Hypothalamus (tissue), 51 donors: ENCODE measurements at places on chromosomes 12 and 14.

DNA sequence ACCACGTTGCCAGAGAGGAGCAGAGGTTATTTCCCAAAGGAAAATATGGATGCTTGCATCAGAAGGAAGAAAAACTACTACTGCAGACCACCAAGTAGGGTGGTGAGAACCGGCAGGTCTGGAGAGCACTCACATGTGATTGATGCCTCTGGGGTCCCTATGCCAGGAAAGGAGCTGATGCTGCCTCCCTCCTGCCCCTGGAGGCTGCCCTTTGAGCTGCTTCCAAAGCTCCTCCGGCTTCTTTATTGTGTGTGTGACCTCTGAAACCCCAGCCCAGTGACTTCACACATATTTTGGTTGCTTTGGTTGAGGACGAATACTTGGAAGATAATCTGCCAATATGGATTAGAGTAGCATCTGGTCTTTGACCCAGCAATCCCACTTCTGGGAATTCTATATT lies 133.4 kb downstream of the AACS start:
- DNase-seq = no peak

GRCh38 chr12:99053616-99054362 lies 408.7 kb downstream of the APAF1 start:
- no peak for DNase-seq

- DNase-seq = no peak
These were observed at the start of gene ADAMTS20 for GRCh38 chr12:43551971-43552559. ADAMTS20 (minus strand) TSS chr12:43552203; CDS start chr12:43551921, 282 bp downstream.

GRCh38 chr14:32662211-32662610 lies 276.5 kb upstream of the NPAS3 start:
- DNase-seq = no peak

DNA sequence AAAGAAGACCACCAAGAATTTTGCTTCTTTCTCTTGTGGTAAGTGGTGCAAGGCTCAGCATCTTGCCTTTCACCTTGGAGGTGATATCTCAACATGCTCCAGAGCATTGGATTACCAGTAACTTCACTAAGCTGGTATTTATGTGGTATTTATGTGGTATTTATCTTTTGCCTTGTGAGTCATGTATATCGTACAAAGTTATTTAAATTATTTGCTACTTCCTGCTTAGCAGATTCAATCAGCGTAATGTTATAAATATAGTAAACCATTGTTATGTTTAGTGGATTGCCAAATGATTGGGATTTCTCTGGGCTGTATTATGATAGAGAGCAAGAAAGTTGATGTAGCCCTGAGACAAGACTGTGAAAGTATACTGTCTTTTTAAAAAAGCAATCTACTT lies 366.4 kb downstream of the IPO8 start:
- no peak for DNase-seq

DNA sequence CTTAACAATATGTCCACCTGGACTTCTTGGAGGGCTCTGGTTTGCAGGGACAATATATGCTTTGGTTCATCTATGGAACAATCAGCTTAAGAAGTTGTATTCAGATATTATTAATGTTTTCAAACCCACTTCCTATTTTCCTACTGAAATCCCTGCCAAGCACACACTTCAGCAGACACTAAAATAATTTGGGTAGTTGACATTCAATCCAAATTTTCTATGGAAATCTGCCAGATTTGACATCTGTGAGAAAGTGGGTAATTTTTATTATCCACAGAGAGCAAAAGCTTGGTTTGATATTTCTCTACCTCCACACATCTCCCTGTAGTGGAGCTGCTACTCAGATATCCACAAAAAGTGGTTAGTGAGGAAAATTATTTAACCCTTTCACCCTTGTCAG lies 378.8 kb upstream of the SOX5 start:
- DNase-seq = no peak

DNA sequence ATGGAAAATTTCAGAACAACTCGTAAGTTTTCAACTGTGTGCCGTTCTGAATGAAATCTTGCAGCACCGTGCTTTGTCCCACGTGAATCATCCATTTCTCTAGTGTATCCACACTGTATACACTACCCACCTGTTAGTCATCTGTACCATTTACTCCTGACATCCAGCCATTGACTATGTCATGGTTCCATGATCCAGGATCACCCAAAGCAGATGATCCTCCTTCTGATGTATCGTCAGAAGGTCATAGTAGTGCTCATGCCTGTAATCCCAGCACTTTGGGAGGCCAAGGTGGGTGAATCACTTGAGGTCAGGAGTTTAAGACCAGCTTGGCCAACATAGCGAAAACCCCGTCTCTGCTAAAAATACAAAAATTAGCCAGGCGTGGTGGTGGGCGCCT lies 122.9 kb downstream of the PPHLN1 start:
- no peak for DNase-seq

DNA sequence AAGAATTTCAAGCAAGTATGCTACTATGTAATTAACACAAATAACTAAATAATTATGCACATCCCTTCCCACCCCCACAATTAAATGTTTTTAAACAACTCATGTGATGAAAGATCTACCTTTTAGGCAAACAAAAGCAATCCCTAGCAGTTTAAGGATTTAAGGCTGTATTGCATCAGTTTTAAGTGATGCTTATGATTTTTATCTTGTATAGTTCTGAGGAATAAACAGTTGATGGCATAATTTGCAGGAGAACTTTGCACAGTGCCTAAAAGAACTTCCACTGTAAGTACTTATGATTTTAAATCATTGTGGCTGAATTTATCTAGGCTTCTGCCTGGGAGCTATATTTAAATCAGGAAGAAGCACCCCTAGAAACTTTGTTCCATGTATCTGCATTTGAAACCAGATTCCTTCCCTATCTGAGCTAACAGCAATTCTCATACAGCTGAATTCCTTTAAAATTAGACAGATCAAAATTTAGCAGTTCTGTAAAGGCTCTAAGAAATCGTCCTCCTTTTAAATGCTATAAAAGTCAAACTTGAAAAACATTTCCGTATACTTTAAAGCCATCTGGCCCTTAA lies 388.6 kb downstream of the BCAT1 start:
- DNase-seq = no peak

- no peak for DNase-seq
These were observed 6.6 kb downstream of the ITPR2 start for GRCh38 chr12:26826437-26826836.

DNA sequence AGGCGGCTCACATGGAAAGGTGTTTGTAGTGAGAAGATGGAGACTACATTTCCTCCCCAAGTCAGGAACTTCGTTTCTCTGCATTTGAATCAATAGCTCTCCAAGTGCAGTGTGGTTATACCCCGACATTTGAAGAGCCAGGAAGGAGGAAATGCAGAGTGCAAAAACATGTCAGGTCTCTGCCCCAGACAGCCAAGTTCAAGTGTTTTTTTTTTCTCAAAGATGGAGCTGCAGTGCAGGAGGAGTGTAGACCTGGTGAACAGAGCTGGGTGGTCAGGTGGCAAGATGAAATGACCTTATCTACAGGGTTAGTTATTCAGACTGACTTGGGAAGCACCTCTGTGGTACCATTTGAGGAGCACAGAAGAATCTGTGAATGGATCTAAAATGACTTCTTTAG lies 21.3 kb downstream of the MLXIP start:
- DNase-seq = no peak

DNA sequence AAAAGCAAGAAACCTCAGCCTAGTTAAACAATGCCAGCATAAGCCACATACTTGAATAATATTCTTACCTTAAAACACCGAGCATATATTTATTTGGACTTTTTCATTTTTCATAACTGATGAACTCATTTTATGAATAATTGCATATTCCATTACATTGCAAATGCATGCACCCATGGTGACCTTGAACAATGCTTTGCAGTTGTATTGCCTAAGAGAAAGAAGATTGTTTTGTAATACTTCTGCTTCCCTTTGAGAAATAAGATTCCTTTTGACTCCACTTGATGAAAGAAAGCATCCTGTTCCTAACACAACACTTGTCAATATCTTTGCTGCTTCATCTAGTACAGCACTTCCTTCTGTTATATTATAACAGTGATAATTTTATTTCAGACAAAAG lies 1182.2 kb downstream of the FLRT2 start:
- no peak for DNase-seq

DNA sequence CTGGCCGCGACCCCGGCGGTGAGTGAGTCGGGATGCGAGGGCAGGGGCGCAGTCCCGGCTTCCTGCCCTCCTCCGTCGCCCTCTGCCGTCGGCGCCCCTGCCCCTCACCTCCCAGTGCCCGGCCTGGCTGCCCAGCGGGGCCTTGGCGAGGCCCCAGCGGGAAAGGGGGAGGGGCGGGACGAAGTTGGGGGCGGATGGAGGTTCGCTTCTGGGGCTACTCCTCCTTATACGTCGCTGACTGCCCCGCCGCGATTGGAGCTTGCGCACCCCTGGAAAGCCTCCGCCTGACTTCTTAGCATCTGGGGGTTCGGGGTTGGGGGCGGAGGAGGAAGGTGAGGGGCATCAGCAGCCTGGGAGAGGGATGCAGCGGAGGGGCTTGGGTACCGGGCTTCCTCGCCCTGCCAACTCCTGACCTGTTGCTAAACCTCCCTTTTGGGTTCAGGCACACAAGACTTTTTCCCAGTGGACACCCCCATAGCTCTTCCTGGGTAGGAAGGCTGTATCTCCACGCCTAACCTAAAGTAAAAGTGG lies 406 bp downstream of the TMEM263 start:
- DNase-seq = peak; percentile 67

DNA sequence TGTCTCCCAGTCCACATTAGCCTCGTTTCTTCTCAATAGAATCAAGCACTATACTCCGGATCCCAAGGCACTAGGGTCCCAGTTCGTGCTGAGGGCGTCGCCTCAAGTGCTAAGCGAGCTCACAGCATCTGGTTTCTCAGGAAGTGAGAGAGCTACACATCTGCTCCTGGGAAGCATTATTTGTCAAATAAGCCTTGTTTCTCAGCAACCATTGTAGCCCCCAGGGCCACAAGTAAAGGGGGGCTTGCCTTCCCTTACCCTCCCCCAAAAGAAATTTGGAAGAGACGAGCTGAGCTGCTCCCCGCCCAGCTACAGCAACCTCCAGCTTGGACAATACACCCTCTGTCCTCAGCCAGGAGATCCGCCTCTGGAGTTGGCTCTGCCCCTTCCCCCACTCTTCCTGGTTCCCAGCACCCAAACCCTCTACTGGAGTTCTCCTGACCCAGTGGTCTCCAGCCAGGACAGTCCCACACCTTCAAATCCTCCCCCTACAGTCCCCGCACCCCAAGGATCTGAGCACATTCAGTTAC lies 5.7 kb upstream of the TNS2 start:
- peak; percentile 32 for DNase-seq

GRCh38 chr12:32444895-32445294 lies 45.5 kb downstream of the FGD4 start:
- DNase-seq = no peak

DNA sequence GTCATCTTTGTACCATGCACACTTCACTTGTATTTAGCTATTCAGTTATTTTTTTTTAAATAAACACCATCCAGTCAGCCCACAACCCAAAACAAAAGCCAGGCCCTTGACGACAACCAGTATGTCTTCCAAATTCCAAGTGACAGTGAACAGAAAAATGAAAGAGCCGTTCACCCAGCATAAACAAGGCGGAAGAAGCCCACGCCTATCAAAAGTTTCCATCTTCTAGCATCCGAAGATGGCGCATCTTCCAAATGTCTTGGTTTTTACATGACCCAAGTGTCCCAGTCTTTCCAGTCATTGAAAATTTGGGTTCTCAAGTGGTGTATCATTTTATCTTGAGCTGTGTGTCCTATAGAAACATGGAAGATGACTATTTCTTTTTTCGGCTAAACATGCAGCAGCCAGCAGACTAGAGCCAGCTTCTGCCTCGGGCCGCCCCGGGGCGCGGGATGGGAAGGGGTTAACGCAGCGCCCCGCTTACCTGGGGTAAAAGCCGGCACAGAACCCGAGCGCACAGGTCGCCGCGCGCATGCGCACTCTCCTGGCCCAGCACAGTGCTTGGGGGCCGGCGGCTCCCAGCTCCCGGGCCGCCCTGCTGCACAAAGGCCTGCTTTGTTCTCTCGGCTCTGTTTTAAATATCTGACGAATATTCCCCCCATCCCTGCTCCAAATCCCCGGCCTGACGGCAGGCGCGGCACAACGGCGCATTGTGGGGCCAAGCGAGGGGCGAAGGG lies 164.8 kb downstream of the ZFP36L1 start:
- DNase-seq = peak; percentile 52

DNA sequence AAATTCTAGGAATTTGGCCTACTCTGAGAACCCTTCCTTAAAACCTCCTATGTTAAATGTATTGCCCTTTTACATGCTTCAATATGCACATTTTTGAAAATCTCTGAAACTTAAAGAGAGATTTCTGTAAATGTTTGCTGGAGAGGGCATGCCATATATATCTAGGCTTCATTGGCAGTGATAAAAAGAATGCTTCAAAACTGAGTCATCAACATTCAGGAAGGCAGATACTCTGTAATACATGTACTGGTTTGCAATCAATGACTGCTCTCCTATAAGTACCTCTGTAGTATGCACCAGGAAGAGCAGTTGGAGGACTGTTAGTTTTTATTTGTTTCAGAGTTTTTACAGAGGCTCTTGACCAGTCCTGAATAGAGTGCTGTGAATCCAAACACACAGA lies 739.9 kb downstream of the SLC16A7 start:
- no peak for DNase-seq

GRCh38 chr14:95679998-95680735 lies 6.1 kb upstream of the TCL1B start:
- DNase-seq = no peak

- DNase-seq = no peak
These were observed 75.9 kb upstream of the TSPAN11 start for GRCh38 chr12:30850684-30851083.

DNA sequence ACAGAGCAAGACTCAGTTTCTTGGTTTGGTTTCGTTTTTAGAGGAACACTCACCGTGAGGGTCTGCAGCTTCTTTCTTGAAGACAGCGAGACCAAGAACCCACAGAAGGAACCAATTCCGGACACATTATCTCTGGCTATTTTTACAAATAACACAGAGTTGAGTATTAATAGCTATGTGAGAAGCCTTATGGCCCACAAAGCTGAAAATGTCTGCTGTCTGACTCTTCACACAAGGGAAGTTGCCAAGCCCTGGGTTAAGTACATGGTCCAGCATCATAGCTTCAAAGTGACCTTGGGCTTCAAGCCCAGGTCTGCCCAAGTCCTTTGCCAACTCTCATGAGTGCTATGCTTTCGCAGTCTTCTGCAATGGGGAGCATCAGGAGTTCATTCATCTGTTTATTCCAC lies 2.6 kb upstream of the LGMN start:
- DNase-seq = no peak

DNA sequence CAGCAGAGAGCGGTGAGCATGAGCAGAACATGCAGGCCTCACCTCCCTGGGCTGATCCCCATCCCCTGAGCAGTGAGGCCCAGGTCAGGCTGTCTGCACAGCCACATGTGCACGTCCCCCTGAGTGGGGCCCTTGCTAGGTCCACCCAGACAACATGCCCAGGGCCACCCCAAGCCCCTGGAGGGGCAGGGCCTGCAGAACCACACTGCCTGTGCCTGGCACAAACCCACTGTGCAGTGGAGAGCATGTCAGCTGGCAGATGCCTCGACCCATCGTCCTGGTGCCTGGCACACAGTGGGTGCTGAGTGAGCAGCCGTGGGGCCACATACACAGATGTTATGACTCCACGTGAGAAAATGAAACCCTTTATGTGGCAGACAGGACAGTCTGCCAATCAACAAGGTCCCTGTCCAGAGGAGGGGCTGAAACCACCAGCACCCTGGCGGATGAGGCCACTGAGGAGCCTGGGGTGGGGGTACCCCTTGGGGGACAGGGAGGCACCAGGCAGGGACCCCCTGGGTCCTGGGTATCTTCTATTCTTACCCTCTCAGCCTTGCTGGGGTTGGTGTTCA lies 8.3 kb downstream of the ANHX start:
- no peak for DNase-seq

GRCh38 chr12:63844391-63845341 lies at the start of gene SRGAP1:
SRGAP1 (plus strand) TSS chr12:63844700; CDS start chr12:63844817, 117 bp downstream.
- peak; percentile 68 for DNase-seq

- no peak for DNase-seq
These were observed 8.2 kb upstream of the FOXG1 start for GRCh38 chr14:28758253-28758884.
